ENCODE measurements at places on chromosomes 6 and 20. TPM values are rescaled to one million over a fixed set of nuclear protein-coding genes. Genes with fewer than 3 reads are reported as not detected.
A peak's percentile ranks its signal among the peaks of the same experiment; 100 is the strongest.

GRCh38 chr20:35303735-35304491, 11.7 kb upstream of the FAM83C start:
- DNase-seq: peak; percentile 89

GRCh38 chr6:157045831-157046454, 268.8 kb downstream of the ARID1B start:
- no peak for DNase-seq

DNA sequence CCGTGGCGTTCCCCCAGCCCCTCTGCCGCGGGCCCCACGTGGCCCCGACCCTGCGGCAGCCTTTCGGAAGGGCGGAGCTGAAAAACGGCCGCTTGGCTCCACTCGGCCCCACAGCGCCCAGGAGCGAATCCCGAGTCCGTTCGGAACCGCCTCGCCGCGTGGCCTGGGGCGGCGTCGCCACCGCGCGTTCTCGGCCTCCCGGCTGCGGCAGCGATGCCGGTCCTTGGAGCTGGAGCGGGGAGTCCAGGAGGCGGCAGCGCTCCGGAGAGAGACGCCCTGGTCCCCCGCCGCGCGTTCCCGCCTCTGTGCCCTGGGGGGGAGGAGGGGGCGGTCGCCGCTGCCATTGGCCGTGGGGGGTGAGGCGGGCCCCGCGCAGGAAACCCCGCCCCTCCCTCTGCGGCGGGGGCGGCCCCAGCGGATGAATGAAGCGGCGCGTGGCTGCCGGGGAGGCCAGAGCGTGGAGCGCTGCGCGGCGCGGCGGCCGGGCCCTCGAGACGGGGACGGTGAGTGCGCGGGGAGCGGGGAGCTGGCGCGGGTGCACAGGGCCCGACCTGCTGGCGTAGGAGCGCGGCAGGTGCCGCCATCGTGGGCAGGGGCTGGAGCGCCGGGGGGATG, at the start of gene SLCO4A1:
TSS of gene SLCO4A1 (plus strand) at position 453 of the 615 bp plus-strand sequence. CDS start 13,952 bp downstream, outside the sequence.
- DNase-seq: peak; percentile 90

DNA sequence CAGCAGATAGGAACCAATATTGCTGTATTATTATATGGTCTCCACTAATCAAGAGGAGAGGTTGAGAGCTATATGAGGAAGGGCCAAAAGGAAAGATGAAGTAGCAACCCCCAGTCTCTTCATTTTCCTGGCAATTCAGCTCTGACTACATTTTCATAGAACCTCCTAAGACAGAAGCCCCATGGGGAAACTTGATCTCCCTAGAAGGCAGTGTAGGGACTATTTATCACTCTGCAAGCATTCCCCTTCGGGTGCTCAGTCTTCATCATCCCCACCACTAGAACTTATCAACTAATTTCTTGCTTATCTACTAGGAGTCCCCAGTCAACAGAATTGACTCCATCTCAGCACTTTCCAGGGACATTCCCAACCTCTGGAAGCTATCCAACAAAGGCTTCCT, 25.5 kb upstream of the ITCH start:
- DNase-seq: no peak

GRCh38 chr6:102215425-102215824, 821.9 kb downstream of the GRIK2 start:
- no peak for DNase-seq

DNA sequence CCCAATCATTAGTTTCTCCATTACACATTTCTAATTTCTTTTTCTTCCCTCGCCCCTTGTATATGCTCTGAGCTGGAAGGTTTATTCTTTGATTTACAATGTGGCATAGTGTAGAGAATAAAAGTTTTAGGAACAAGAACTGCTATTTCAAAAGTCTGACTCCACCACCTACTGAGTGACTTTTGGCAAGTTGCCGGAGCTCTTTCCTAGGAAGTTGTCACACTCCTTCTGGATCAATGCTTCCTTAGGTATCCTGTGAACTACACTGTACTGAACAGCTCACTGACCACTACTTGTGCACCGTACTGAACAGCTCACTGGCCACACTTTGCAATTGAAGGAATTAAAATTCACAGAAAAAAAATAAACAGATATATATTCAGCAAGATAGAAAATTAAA, 458.2 kb downstream of the FRK start:
- DNase-seq: no peak

- DNase-seq: no peak
These were observed 703 bp downstream of the EPHA7 start for GRCh38 chr6:93418408-93419303.

Gene SLC26A8
- total RNA-seq: not detected
